ENCODE measurements at places on chromosomes 1 and 21.

DNA sequence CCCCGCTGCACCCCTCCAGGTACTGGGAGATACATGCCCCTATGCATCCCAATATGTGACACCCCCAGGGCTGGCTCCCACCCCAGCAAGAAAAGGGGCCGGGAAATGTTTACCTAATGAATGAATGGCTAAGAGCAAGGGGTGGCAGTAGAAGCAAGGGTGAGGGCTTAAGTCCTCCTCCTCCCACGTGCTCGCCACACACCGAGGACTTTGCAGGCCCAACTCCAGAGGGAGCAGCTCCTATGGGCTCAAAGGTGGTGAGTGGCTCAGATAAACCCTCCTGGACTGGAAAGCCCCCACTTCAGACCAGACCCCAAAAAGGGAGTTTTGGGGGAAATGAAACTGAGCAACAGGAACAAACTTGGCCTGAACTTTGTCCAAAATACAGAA is 11.4 kb downstream of the SLC45A3 start:
- DNase-seq = no peak

DNA sequence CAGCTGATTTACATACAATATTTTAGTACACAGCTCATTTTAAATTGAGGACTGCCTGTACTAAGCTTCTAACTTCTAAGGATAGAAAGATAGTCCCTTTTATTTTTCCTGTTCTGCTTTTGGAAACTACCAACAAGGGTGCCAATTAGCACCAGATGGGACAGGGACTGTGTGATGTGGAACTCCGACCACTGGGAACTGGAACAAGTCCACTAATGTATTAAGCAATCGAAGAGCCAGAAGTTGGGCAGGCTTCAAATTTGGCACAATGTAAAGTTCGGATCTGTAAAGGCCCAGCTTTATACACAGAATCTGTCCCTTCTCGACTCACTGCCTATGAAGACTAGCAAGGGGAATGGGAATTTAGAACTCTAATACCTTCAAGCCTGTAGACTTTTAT is 149.3 kb downstream of the ZC3H11B start:
- DNase-seq = no peak

DNA sequence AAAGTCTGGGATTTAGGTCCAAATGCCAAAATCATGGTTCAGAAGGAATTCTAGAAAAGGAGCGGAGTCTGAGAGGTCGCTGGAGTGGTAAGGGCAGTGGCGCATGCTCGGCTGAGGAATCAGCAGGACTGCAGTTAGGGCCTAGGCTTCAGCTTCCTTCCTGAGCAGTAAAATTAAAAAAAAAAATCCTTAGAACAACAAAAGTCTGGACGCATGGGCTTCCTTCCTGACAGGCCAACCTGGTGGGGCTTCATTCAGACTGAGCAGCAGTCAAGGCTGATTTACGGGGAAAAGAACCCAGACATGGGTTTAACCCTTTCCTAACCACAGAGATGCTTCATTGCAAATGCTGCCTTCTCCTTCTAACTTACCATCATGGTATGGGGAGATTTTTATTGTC is 17.1 kb downstream of the RNF220 start:
- DNase-seq = no peak

- DNase-seq = no peak
Measured at GRCh38 chr21:34838956-34839820, 170.4 kb downstream of the CLIC6 start.

DNA sequence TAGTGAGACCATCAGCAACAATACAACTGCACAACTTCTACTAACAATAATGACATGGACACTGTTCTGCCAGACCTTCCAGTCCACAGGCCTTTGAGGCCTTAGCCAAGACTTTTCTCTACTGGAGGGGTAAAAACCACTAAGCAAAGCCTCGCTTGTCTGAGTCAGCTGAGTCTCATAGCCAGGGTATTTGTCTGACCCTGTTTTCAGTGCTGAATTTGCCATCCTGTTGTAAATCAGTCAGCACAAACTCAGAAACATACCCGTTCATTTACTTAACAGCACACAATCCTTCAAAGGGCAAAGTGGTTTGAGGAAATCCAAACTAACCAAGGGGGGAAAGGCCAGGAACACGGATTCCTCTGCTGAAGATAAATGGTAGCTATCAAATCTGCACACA is 537.8 kb downstream of the SMYD3 start:
- no peak for DNase-seq

GRCh38 chr1:51960262-51960661 is 30.2 kb downstream of the RAB3B start:
- no peak for DNase-seq

DNA sequence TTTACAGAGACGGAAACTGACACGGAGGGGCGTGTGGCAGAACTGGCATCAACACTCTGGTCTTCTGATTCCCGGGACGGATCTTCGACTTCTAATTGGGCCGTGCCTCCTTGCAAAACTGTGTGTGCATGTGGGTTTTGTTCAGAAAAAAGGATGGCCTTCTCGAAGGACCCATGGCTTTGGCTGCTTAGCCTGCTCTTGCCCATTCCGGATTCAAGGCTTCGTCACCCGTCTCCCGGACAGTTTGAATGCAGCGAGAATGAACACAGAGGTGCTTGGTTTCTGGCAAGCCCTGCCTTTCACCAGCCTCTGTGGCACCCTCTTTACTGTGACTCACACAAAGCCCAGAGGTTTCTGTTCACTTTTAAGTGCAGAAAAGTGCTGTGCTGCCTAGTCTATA is 120.1 kb downstream of the PRDM2 start:
- DNase-seq = peak; percentile 60

DNA sequence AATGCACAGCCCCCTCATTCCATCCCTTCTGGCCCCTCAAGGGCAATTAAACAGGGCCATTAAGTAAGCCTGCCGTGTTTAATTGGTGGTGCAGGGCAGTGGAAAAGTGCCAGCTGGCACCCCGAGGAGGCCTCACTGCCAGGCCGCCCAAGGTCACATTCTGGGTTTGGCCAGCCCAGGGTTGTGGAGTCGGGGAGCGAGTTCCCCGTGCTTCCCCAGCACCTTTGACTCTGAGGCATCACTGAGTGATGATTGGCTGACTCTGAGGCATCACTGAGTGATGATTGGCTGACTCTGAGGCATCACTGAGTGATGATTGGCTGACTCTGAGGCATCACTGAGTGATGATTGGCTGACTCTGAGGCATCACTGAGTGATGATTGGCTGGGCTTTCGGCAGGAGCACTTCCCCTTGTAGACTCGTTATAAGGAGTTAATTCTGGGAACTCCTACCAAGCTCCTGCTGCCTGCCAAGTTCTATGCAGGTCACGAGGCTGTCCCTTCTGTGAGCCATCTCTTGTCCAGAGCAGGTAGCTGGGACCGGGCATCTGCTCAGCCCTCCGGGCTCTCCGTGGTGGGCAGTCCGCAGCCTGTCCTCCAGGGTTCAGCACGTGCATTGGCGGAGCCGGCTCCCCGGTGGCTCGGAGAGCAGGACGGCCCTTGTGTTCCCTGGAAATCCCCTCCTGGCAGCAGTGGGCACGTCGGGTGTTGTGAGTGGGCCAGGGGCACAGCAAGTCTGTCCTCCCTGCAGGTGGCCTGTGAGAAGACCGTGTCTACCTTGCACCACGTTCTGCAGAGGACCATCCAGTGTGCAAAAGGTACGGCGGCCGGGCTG is 20.9 kb downstream of the CSTB start:
- no peak for DNase-seq

GRCh38 chr1:156486421-156487344 is 13.9 kb downstream of the MEF2D start:
- DNase-seq = no peak

DNA sequence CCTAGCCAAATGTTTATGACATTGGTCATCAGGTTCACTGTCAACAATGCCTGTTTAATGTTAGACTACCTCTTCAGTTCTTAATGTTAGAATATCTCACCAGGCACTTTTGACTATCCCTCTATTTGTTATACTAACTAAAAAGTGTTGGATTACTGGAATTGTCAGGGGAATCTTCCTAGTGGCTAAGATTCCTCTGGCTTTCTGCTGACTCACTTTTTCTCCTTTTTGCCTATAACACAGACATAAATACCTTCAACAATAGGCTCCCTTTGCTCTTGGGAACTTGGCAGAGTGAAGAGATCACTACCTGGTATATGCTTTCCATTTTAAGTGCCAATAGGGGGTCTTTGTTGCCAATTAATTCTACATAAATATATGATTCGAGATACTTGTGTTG is 68.5 kb downstream of the TMEM200B start:
- no peak for DNase-seq

- DNase-seq = no peak
Measured at GRCh38 chr1:119782631-119783325, 14.1 kb upstream of the HMGCS2 start.

GRCh38 chr1:226870026-226870400 is 403 bp upstream of the PSEN2 start:
- DNase-seq = no peak

- peak; percentile 45 for DNase-seq
Measured at GRCh38 chr1:234933475-234933874, 195.2 kb downstream of the TOMM20 start.

DNA sequence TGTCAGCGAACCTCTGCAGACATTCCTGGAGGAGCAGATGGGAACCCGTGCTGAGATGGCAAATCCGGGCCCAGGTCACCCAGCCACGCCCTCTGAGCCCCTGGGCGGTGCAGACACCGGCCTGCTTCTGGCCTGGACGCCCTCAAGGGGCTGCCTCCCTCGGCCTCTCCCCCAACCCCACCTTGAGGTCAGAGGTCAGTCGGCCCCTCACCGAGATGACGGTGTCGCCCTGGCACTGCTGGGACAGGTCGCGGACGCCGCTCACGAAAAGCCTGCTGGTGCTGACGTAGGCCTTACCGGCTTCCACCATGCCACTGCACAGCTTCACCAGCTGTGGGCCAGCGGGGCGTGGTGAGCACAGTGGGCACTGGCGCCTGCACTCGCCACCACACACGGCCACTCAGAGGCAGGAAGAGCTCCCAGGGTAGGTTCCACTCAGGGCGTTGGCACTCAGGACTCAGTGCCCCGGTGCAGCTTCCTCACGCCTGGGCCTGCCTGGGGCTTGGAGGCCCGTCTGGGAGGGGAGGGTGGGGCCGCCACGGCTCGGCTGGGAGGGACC is 4.7 kb downstream of the ACAP3 start:
- DNase-seq = no peak

- no peak for DNase-seq
Measured at GRCh38 chr1:99936071-99936470, 33.7 kb upstream of the SLC35A3 start.

- DNase-seq = no peak
Measured at GRCh38 chr1:180594723-180595122, 36.0 kb downstream of the OVAAL start.

- peak; percentile 56 for DNase-seq
Measured at GRCh38 chr1:5944154-5944842, 47.9 kb downstream of the NPHP4 start.

DNA sequence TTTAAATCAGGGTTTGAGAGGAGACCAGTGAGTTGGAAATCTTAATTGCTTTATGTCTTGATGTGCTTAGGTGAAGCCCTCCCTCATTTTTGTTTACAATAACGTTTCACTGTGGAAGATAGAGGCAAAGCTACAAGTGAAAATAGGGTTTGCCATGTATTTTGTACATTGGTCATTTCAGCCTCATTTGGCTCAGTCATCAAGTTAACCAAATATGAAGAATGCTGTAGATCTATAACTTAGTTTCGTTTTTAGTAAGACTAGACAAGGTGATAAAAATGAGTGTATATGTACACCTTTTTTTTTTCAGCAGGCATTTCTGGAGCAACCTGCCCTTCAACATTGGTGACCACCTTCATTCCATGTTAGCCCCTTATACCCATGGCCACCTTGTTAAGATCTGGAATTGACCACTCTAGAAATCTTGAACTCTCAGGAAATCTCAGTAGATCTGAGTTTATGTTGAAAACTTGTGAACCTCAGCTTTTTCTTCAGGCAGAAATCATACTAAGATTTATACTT is 2.9 kb downstream of the NFYC start:
- no peak for DNase-seq

GRCh38 chr1:215526147-215526845 is 40.8 kb upstream of the KCTD3 start:
- DNase-seq = no peak

GRCh38 chr1:245875581-245876261 is 631.4 kb downstream of the SMYD3 start:
- no peak for DNase-seq

GRCh38 chr21:37455504-37455911 is 88.9 kb downstream of the DYRK1A start:
- no peak for DNase-seq

- no peak for DNase-seq
Measured at GRCh38 chr1:201345081-201345355, 32.5 kb downstream of the TNNT2 start.

DNA sequence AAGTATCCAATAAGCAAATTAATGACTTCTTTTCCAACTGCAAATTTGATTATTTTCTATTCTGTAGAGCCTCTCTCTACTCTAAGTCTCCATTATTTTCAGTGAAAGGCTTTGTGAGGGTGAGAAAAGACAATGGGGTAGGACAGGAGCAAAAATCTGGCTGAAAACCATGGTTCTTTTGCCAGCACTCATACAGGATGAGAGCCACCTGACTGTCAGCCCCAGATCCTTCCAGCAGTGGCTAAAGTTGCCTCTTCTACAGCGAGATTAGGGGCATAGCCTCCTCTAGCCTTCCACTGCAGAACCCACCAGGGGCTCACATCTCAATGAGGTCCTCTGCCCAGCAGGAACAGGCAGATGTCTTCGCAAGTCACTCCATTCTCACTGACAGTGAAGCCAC is 23.7 kb downstream of the NMNAT2 start:
- no peak for DNase-seq

- DNase-seq = no peak
Measured at GRCh38 chr21:34880401-34880800, 168.7 kb downstream of the RUNX1 start.

GRCh38 chr1:22643928-22644327 is 495 bp downstream of the C1QC start:
- DNase-seq = no peak

DNA sequence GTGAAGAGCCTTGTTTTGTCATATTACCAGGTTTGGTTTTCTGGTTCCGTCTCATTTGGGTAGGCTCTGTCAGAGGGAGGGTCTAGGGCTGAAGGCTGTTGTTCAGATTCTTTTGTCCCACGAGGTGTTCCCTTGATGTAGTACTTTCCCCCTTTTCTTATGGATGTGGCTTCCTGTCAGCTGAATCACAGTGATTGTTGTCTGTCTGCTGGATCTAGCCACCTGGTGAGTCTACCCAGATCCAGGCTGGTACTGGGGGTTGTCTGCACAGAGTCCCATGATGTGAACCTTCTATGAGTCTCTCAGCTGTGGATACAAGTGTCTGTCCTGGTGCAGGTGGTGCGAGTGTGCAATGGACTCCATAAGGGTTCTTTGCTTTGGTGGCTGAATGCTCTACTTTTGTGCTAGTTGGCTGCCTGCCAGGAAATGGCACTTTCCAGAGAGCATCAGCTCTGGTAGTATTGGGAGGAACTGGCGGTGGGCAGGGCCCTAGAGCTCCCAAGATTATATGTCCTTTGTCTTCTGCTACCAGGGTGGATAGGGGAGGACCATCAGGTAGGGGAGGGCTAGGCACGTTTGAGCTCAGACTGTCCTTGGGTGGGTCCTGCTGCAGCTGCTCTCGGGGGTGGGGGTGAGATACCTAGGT is 246.0 kb downstream of the RYR2 start:
- no peak for DNase-seq

GRCh38 chr1:111832521-111833155 is 76.9 kb downstream of the DDX20 start:
- no peak for DNase-seq

- no peak for DNase-seq
Measured at GRCh38 chr1:164841702-164842465, 282.9 kb downstream of the PBX1 start.
